Left kidney (tissue), 8 donors: ENCODE measurements at places on chromosomes 5 and 9. TPM values are rescaled to one million over a fixed set of nuclear protein-coding genes. Genes with fewer than 3 reads are reported as not detected.

Gene FABP6
- polyA plus RNA-seq: not detected

DNA sequence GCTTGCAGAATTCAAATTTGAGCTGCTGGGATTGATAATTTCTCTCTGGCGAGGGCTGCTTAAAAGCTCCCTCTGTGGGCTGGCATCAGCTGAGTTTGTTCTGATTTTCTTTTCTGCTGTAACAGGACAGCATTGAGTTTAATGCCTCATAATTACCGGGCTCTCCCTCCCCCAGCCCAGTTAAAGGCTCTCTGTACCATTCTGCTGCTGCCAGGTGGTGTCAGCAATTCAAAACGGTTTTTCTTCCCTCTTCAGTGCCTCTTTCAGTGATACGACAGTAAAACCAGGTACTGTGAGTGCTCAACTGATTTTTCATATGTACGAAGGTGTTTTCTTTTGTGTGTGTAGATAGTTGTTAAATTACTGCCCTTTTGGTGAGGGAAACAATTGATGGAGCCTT is 509.3 kb upstream of the CTNND2 start:
- no peak for DNase-seq

GRCh38 chr9:119697996-119698395 is 328.8 kb upstream of the BRINP1 start:
- no peak for DNase-seq

GRCh38 chr5:148469501-148469935 is 85.8 kb downstream of the FBXO38 start:
- DNase-seq: no peak

DNA sequence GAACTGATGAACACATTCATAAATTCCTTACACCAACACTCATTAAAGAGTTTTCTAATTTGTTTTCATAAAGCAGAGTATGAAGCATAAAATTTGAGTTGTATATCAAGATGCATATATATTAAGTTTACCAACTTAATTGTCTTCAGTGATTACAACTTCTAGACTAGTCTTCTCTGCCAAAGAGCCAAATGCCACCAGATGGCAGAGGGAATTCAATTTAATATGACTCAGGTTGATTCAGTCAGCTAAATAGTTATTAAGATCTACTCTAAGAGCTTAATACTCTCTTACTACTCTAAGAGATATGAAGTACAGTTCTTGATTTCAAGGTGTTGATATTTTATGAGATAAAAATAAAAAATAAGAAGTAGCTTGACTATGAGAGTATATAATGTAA is 53.4 kb downstream of the CDH10 start:
- DNase-seq: no peak

Gene ZDHHC11B
- polyA plus RNA-seq: 8.9 TPM

DNA sequence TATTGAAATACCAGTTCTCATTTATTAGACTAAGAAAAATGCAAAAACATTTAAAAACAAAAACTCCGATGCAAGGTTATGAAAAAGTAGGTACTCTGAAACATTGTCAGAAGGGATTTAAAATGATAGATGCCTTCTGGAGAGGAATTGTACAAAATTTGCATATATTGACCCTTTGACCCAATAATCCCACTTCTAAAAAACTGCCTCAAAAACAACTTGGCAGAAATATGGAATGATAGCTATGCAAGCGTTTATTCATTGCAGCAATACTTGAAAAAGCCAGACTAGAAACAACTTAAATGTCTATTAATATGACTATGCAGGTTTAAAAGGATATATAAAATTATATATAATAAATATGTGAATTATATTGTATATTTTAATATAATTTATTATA is 118.4 kb downstream of the PLK2 start:
- DNase-seq: no peak

Gene NR5A1
- not detected for polyA plus RNA-seq

Gene DDX4
- 0.12 TPM for polyA plus RNA-seq

Gene ACOT12
- polyA plus RNA-seq: 1.2 TPM

DNA sequence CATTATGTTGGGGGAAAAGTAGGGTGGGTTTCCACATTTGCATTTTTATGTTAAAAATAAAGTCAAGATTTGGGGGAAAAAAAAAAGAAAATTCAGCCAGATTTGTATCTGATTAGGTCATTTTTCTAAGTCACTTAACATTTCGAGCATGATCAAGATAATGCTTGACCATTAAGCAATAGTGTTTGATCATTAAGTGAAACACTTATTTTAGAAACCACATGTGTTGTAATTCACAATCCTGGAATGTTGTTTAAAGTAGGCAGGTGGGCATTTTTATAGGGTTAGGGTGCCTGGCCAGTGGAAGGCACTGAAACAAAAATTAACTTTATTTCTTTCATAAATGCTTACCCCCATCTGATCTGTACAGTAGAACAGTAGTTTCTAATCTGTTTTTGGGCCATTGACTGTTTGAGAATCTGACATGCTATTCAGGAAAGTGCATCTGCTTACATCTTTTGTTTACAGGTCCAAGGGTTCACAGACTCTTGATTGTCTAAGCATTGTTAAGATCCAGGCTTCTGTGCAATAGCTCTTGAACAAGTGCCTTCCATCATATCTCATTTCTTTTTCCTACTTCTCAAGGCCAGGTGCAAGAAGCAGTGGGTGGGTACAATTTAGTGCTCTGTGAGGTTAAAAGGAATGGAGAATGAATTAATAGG is 9.1 kb downstream of the ZCCHC9 start:
- no peak for DNase-seq

GRCh38 chr9:32957358-32957757 is 44.1 kb downstream of the APTX start:
- DNase-seq: no peak

- DNase-seq: no peak
Measured at GRCh38 chr9:27349698-27350080, 52.7 kb upstream of the EQTN start.

- no peak for DNase-seq
Measured at GRCh38 chr9:122078557-122078956, 14.6 kb downstream of the TTLL11 start.

Gene ANKRD55
- polyA plus RNA-seq: 1.1 TPM

DNA sequence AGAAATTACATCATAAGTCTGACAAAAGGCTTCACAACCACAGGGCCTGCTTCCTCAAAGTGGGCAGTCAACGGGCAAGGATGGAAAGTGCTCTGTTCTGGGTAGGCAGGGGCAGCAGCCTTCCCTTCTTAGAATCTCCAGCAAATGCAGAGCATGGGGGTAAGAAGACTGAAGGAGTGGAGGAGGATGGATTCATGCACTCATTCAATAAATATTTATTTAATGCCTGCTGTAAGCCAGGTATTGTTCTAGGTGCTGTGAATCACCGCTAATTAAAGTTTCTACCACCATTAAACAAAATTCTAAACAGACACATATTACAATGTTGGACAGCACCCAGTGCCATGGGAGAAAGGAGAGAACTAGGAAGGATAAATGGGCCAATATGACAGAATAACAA is 195.6 kb downstream of the ELAVL2 start:
- no peak for DNase-seq

DNA sequence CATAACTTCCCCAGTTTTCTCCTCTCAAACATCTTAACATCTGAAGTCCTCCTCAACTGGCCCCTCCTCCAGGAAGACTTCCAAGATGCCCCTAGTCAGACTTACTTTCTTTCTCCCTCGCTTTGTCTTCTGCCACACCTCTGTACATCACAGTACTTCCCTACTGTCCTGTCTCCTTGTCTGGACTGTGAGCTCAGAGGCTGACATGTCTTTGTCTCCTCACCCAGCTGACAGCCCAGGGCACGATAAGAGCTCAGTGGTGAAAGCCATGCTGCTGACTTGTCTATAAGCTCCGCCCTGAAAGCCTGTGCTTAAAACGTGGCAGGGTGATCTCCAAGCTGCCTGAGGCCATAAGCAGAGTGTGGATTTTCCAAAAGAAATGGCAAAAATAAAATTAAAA is 33.0 kb upstream of the SLC25A51 start:
- no peak for DNase-seq

DNA sequence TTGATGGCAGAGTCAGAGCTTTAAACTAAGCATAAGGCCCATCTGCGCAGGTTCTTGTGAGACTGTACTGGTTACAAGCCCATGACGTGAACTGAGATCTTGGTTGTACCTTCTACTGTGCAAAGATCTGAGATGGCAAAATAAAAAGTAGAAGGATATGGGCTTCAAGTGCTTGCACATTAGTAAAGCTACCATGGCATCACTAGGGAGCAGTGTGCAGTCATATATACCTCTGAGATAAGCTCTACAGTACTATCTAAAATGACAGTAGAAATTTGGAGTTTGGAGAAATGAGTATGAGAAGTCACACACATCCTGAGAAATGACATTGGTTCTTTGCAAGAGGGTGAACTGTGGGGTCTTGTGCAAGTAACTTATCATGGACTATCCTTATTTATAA is 408.2 kb upstream of the PRR16 start:
- DNase-seq: no peak

Gene SPINK13
- polyA plus RNA-seq: 1.1 TPM

DNA sequence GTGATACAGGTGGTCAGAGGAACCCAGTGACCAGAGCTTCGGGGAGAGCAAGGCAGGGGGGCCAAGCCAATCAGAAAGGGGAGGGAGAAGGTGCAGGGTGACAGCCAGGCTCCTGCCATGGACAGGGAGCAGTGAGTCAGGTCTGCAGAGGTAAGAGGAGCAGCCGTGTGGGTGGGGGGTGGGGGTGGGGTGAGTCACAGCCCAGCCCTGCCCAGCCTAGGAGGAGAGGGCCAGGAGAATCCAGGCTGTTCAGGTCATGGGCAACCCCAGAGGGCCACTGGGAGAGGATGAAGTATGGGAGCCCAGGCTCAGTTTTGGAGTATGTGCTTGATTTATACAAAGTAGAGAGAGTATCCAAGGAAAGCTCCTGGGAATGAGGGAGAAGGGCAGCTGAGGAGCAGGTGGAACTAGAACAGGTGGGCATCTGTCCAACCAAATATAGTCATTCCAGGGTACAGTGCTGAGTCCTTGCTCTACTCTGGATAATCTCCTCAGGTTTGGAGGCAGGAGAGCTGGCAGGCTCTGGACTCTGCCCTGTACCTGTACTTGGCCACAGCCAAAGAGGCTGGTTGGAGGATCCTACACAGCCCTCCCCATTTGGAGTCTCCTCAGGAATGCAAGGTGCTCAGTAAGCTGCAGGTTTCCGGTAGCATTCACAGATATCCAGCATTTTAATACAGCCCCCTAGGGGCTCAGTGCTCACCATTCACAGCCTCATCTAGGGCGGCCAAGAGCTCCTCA is 1.6 kb downstream of the HBEGF start:
- DNase-seq: no peak

Gene C1QTNF2
- 0.73 TPM for polyA plus RNA-seq

Gene CRB2
- 20.3 TPM for polyA plus RNA-seq

DNA sequence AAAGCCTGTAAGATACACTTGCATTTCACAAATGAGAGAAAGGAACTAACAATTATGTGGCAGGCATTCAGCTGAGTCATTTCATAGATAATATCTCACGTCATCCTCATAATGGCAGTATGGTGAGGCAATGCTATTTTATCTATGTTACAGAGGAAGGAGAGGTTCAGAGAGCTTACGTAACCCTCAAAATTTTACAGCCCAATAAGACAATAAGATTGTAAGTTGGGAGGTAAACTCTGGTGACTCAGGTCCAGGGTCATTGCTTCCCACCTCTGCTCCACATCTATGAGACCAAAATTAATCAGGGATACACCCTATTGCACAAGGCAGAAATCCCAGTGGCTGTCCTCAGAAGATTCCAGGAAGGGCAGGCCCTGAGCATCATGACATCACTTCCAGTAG is 309.7 kb downstream of the NSG2 start:
- DNase-seq: no peak

Gene PKD2L2
- 0.48 TPM for polyA plus RNA-seq

DNA sequence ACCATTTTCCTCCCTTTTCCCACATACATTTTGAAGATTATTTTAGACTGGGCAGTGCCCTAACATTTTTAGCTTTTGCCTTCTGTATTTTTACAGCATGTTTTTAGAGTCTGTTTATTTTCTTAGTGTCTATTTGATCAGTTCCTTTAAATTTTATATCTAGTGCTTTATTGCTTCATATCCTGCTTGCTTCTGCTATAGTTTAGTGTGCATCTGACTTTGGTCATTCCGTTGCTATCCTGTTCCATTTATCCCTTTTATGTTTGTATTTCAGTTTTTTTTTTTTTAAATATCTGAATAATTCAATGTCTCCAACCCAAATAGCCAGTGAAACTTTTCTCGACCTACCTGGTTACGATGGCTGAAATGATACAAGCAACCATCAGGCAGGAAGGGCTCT is 203.8 kb downstream of the ARHGAP26 start:
- DNase-seq: no peak

- DNase-seq: no peak
Measured at GRCh38 chr9:134286471-134287245, 39.6 kb upstream of the RXRA start.

Gene ECSCR
- 21.9 TPM for polyA plus RNA-seq

DNA sequence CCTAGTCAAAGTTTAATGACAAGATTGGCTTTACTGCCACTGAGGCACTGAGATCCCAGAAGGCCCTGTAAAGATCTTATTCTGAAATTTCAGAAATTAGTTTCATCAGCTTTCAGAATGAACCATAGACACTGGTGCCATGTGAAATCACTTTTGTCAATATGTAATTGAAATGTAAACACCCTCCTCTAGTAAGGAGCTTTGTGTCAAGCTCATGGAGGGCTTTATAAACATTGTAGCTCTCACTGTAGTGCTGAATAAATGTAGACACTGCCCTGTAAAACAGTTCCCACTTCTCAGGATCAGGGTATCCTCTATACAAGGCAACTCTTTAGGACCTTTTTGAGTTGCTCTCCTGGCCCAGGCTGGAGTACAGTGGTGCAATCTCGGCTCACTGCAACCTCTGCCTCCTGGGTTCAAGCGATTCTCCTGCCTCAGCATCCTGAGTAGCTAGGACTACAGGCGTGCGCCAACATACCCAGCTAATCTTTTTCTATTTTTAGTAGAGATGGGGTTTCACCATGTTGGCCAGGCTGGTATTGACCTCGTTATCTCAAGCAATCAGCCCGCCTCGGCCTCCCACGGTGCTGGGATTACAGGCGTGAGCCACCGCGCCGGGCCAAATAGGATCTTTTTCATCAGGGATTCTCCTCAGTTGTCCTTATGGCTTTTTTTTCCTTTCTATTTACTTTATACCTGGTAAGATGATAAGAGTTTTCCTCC is 1823.9 kb upstream of the CDH9 start:
- no peak for DNase-seq

DNA sequence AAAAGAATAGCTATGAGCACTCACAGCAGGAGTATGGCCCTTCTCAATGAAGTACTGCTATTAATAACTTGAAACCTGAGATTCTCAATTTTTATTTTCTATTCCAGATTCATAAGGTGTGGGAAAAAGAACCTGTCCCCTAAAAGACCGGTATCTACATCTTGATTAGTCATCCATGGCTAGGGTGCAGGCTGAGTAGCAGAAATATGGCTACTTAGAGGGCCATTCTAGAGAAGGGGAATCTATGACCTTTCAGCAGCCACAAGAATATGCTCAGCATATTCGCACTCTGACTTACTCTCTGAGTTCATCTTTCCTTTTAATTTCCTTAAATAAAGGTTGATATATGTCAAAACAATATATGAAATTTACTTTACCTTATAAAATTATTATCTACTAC is 27.7 kb downstream of the WDR36 start:
- no peak for DNase-seq
